ENCODE measurements at places on chromosomes 16 and 17.

DNA sequence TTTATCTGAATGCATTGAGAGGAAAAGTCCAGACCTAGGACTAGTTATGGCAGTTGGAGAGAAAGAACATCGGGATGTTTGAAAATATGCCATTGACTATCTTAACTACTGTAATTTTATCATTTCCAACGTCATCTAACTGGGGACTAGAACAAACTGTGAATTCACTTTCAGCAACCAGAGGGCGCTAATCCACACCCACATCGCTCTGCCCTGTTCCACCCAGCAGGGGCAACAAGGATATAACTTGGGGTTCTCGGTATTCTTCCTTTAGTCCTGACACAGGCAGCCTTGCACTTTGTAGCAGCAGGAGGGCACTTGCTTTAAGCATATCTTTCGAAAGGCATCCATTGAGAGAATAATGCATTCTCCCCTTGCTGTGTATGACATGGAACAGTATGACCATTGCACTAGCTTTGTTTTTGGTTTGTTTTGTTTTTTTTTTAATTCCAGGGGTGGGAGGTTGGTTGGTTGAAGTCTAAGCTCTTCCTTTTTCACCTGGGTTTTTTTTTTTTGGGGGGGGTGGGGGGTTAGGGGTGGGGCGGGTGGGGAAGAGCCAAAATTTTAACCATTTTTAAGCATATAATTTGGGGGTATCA lies 31.5 kb downstream of the SIAH1 start:
- peak; percentile 80 for DNase-seq

- DNase-seq, result no peak
Measured at GRCh38 chr16:80341263-80341662, 199.5 kb upstream of the DYNLRB2 start.

DNA sequence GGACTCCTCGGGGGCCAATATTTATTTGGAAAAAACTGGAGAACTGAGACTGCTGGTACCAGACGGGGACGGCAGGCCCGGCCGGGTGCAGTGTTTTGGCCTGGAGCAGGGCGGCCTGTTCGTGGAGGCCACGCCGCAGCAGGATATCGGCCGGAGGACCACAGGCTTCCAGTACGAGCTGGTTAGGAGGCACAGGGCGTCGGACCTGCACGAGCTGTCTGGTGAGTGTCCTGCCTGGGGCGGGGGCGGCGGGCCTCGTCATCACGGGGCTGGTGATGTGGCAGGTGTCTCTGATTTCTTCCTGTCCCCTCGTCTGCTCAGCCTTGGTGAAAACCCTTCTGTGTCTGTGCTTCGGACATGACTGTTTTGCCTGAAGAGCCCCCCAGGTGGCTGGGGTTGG lies 5.7 kb downstream of the METRNL start:
- DNase-seq, result no peak

DNA sequence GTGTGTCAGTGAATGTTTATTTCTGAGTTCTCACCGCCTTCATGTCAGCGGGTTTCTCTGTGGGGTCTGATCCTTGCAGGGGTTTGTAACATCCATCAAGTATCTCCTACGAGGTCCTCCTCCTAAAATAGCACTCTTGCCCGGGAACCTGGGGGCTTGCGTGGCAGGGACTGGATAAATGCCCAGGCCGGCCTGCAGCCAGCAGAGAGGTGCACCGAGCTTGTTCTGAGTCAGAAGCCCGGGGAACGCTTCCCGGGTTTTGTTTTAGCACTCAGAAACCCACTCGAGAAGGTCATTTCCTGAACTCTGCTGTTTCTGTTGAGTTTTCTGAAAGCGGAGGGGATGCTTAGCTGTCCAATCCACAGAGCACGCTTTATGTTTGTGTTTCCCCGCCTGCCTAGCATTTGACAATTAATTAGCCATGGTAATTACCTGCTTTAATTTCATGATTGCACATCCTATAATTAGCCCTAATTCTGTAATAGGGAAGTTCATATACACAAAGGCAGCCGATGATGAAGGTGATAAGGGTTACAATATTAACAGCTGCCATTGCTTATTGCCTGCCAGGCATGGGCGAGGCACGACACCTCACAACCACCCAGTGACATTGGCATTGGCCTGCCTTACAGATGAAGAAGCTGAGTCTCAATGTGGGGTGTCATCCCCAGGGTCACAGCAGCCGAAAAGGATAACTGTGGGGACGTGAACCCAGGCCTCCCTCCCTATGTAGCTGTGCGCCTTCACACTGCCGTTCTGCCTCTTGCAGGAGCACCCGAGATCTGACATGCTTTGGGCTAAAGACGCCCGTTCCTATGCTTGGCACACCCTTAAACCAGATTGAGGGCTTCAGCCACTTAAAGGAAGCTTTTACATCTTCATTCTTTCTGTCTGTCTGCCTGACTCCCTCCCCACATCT lies 333.1 kb downstream of the CPPED1 start:
- DNase-seq, result no peak

GRCh38 chr16:55577887-55578286 lies 11.4 kb downstream of the CAPNS2 start:
- DNase-seq, result no peak

All from fibroblast of skin of scalp (primary cell).